Dorsolateral prefrontal cortex (tissue), 122 donors: ENCODE measurements at places on chromosomes 6 and 20.

DNA sequence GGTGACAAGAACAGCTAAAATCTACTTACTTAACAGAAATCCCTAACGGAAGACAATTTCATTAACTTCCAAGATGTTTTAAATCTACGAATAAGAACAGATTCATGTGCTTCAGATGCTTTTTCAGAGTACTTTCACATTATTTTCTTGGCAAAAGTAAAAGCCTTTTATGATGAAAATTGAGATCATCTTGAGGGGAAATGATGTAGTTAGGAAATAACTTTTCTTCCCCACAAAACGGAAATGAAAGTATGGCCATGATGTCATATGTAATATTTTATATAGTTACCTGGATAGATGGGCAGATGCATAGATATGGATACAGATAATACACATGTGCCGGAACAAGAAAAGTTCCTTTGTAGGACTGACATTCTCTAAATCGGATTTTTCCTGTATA, 32.8 kb downstream of the SASH1 start:
- no peak for DNase-seq

DNA sequence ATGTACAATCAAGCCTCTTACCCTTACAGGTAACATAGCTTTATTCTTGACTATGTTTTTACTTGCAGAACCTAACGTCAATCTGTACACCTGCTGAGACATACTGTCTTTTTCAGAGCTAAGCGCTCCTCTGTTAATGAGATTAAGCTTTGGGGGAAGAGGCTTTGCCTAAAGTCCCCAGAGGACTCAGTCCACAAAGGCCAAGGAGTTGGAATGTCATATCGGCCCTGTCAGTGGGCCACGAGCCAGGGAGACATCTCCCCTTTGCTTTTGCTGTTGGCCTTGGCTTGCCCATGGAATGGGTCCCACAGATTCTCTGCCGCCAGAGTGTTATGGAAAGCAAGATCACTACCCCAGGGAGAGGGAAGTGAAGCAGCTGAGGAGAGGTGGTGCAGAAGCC, 64.1 kb upstream of the SOX4 start:
- no peak for DNase-seq

GRCh38 chr20:51535075-51535386, 7.5 kb downstream of the NFATC2 start:
- no peak for DNase-seq

DNA sequence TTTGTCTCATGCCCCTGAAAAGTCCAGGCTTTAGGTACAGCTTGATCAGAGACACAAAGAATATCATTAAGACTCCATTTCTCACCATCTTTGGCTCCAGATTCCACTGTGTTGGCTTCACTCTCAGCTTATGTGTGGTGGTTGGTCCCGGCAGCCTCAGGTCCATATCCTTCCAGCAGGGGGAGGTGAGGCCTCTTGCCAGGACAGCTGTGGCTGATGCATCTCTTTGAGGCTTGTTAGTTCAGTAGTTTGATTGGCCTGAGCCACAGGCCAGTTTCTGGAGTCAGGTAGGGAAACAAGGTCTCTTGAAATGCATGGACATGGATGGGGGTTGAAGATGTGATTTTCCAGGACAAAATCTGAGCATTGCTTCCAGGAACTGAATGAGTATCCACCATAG, 62.4 kb downstream of the JAG1 start:
- peak; percentile 25 for DNase-seq

DNA sequence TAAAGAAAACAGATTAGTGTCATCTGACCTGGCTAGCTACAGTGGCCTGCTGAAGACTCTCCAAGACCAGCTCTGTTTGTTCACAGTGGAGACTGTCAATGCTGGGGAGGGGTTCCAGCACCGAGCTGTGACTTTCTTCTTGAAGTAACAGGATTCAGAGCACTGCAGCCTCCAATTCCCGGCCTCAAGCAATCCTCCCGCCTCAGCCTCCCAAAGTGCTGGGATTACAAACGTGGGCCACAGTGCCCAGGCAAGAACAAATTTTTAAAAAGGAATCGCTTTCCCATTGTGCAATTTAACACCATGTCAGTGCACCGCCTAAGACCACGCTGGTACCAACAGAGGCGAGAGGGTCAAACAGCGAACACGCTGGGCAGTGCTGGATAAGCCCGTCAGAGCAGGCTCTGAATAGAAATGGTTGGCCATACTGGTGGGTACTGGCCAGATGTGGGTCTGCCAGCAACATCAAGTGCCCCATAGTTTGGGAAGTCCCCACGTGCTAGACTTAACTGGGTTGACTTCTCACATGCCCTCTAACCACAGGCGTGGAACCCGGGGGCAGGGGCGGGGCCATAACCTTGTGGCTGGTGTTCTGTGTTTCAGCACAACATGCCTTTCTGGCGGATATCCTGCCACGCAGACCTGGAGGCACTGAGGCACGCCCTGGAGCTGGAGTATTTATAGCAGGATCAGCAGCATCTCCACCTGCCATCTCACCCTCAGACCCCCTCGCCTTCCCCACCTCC, 168.9 kb downstream of the ZMYND8 start:
- no peak for DNase-seq

DNA sequence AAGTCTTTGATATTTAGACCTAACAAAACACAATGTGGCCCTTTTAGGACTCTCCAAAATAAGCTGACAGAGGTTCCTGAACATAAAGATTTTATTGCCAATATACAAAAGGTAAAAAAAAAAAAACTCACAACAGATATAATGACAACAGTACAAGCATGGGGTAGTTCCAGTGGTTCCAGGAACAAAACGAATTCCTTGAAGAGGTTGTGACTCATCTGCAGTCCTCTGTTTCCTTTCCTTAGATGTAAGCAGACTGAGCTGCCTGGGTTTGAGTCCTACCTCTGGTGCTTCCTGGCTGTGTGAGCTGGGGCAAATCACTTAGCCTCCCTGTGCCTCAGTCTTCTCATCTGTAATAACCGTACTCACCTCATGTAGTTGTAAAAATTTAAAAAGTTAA, 13.3 kb upstream of the CTAGE9 start:
- DNase-seq, result no peak

DNA sequence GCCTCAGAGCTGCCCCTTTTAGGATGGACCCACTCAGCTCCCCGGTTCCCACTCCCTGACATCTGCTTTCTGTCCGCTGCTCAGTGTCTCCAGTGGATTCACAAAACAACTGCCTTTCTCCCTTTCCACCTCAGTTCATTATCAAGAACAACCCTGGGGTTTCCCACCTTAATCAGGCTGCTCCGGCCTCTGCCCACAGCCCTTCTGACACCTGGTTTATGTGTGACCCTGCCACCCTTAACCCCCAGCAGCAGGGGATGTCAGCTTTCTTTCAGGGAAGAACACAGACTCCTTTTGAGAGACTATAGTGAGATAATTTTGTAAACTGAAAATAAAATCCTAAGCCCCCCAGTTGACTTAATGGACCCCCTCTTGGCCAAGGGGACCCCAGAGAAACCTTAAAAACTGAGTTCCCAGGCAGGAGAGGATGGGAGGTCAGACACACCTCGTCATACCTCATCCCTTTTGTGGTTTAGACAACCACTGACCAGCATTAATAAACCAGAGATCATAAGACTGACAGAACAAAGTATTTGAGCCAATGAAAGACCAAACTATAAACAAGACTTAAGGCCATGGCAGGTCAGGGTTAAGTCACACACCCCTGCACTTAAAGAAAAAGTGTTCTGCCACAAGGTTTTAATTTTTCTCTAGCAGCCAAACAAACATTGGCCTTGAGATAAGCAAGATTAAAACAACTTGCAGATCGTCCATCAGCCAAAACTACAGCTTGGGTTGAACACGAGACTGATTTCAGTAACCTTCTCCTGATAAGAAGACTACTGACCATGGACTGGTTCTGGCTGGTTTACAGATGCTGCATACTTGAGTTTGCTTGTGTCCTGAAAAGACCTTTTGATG, 42.4 kb upstream of the DDR1 start:
- no peak for DNase-seq
